ENCODE measurements at places on chromosomes 13 and 19.

DNA sequence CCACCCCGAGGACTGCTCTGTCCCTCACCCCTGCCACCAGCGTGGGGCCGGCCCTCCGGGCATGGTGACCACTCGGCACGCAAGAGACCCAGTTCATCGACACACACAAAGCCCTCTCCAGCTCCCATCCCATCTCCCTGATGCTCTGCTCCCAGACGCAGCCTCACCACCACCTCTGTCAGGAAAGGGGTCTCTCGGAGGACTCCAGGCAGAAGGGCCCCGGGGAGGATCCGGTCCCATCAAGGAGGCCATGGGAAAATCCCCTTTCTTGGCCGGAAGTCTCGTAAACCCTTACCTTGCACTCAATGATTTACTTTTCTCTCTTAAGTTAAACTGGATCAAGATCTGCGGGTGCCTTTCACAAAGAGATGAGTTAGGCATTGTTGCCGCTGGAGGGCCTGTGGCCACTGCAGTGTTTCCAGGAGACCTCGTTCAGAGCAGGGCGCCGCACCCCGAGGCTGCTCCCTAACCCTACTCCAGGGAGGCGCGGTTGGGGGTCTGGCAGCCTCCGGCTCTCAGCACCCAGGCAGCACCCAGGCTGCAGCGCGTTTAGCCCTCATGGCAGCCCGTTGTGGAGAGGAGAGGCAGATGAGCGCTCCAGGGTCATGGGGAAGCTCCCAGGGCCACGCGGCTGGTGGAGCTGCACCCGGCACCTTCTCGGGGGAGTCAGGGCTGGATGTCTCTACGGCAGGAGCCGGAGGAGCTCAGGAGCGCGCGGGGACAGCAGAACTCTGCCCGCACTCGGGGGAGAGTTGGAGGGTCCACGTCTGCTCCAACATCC is 31.0 kb downstream of the C2CD4C start:
- DNase-seq, result no peak

DNA sequence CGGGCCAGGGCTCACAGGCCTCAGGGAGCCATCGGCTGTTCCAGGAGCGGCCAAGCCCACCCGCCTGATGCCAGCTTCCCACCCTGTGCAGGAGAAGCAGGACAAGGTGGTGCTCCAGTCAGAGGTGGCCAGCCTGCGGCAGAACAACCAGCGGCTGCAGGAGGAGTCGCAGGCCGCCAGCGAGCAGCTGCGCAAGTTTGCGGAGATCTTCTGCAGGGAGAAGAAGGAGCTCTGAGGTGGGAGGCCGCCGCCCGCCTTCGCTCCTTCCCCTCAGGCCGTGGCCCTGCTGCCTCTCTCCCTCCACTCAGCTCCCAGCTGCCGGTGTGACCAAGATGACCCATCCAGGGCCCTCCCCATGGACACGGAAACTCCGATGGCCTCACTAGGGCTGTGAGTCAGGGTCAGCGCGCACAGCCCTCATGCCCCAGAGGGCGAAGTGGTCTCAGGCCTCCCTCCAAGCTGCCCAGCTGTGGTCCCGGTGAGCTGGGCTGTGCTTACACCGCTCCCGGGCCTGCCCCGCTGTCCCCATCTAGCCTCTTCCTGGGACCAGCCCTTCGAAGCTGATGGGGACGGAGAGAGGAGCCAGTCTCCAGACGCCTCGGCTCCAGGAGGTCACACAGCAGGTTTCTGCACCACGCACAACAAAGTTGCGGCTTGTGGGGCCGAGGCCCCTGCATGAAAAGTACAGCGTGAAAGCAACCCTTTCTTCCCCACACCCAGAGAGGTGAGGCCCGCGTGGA is 17.8 kb downstream of the DPF1 start:
- no peak for DNase-seq

DNA sequence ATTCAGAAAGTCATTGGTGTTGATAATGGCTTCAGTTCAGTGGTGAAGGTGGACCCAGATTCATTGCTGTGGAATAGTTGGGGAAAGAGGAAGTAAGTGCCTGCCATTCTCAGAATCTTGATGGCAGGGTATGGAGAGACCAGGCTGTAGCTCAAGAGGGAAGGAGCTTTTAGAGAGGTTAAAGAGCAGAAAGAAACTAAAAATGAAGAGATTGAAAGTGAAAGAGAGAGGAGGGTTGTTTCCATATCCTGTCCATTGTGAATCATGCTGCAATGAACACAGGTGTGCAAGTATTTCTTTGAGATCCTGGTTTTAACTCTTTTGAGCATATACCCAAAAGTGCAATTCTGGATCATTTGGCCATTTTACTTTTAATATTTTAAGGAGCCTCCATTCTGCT is 12.5 kb downstream of the GJB6 start:
- DNase-seq, result no peak

DNA sequence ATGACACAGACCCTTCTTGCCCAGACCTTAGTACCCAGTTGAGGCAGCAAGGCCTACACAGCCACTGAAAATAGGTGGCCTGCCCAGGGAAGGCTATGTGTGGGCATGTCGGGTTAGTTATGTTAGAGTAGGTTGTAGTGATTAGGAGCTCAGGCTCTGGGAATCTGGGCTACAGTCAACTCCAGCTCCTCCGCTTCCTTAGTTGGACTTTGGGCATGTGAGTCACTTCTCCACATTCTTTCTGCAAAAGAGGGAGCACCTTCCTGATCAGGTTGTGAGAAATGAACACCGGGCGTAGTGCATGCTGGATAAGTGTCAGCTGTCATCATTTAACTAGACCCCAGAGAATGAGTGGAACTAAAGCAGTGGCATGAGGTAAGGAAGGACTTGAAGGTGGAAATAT is 64.8 kb downstream of the ARHGAP35 start:
- DNase-seq, result no peak

GRCh38 chr19:35167251-35168119 is 12.9 kb downstream of the FXYD5 start:
- DNase-seq, result no peak

Measured in activated T-helper 1 cell treated with anti-CD3 and anti-CD28 coated beads, Interleukin-2, amount 50 U/mL, for 16 hours (primary cell).